Kidney epithelial cell (primary cell): ENCODE measurements at places on chromosomes 5 and 9.

GRCh38 chr5:112576298-112576925 lies 157.3 kb upstream of the EPB41L4A start:
- DNase-seq: no peak

DNA sequence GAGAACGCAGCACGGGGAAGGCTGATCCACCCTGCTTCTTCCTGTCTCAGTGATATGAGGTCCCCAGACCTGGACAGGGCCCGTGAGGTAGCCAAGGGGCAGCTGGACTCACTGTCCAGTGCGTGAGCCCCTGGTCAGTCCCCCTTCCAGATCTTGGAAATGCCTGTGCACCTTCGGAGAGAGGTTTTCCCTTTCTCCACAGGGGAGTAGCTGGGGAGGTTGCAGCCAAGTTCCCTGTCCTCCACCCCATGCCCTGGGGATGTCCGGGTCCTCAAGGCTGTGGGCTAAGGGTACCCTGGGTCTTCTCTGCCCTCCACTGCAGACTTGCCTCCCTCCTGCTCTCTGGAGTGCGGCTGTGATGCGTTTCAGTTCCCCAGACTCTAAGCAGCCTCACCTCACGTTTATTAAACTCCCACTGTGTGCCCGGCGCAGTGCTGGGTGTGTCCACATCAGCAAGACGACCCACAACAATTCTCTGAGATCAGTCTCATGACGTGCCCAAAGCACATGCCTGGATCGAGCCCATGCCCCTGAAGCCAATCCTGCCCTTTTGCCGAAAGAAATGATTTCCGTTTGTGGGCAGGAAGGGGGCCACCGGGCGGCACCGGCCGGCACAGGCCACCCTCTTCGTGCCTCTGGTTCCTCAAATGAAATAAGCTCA lies 101.3 kb upstream of the PHYKPL start:
- DNase-seq: no peak

- DNase-seq: no peak
These were observed 122.9 kb downstream of the CAVIN4 start for GRCh38 chr9:100700689-100701318.

- no peak for DNase-seq
These were observed 44.6 kb upstream of the SPDL1 start for GRCh38 chr5:169538944-169539343.

DNA sequence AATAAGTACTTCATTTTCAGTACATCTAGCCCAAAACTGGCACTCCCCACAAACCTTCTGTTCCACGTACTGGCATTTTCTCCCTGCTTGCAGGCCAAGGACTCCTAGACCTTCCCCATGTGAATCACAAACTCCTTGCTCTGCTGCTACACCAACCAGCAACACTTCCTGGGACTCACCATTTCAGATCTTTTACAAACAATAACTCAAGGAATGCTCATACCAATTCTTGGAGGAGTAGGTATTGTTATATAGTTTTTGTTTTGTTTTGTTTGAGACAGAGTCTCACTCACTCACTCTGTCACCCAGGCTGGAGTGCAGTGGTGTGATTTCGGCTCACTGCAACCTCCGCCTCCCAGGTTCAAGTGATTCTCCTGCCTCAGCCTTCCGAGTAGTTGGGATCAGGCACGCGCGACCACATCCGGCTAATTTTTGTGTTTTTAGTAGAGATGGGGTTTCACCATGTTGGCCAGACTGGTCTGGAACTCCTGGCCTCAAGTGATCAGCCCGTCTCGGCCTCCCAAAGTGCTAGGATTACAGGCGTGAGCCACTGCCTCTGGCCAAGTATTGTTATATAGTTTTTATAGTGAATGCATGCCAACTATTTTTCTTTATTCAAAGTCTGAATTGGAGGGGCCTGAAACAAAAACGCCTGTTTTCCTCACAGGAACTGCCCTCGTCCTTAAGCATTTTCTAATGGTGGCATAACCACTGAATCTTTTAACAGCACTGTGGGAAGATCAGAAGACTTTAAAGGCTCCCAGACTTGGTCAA lies 210.8 kb downstream of the TSSK1B start:
- no peak for DNase-seq

DNA sequence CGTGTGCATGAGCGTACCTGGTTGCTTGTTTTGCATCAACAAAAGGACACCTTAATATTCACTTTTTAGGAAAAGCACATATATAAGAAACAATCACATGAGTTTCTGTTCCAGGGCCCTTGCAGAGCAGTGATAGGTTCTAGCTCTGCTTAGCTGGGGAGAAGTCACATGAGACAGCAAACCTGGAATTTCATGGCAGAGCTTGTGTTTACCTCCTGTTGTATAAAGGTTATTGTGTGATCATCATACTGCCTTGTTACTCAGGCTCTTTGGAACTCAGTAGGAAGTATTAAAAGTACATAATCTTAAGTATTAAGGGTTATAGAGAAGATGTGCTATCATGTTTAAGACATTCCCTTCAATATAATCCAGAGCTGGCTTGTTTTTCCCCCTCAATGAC lies 18.0 kb upstream of the VLDLR start:
- DNase-seq: no peak
